Smooth muscle cell of the umbilical artery (primary cell): ENCODE measurements at places on chromosomes 5 and 9. TPM values are rescaled to one million over a fixed set of nuclear protein-coding genes. Genes with fewer than 3 reads are reported as not detected.

The IFNB1 gene
- total RNA-seq, result 0.30 TPM in 1 of 2 replicates, not detected in the other

The LRRC26 gene
- total RNA-seq, result not detected in 2 replicates

The LMBRD2 gene
- 27.9 and 40.1 TPM in 2 replicates for total RNA-seq

The FAM53C gene
- 20.2 and 24.6 TPM in 2 replicates for total RNA-seq

The HTR1A gene
- not detected in 2 replicates for total RNA-seq

The SERINC5 gene
- 9.5 and 15.0 TPM in 2 replicates for total RNA-seq

The NR4A3 gene
- 0.30 and 0.46 TPM in 2 replicates for total RNA-seq

The CSNK1G3 gene
- total RNA-seq, result 62.8 and 70.4 TPM in 2 replicates

The SLCO4C1 gene
- not detected in 2 replicates for total RNA-seq

The LCN9 gene
- not detected in 2 replicates for total RNA-seq

The PTPA gene
- 75.7 and 106 TPM in 2 replicates for total RNA-seq

The NKD2 gene
- total RNA-seq, result 0.59 TPM in 1 of 2 replicates, not detected in the other

The N4BP3 gene
- total RNA-seq, result under 0.01 and 0.46 TPM in 2 replicates

The IFNA2 gene
- not detected in 2 replicates for total RNA-seq

The AGTPBP1 gene
- total RNA-seq, result 4.5 and 8.5 TPM in 2 replicates
